CD4-positive, alpha-beta T cell treated with Interleukin-4 for 1 hour (primary cell): ENCODE measurements at places on chromosomes 7 and 10.

GRCh38 chr7:134850066-134850465, 70.6 kb downstream of the CALD1 start:
- DNase-seq = no peak

DNA sequence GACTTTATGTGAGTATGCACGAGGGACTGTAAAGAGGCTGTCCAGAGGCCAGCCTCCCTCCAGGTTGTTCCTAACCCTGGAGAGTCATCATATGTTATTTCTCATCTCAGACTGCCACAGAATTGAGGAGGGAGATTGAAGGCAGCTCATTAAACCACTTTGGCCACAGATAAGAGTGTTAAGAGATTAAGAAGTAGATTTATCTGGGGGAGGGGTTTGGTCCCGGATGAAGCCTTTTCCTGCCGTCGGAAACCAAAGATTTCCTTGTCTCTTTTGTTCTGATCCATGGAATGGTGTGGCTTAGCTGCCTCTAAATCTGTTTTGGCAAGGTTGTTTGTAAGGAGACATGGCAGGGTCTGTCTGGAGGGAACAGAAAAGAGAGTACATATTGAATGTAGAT, 338.8 kb downstream of the AUTS2 start:
- no peak for DNase-seq

DNA sequence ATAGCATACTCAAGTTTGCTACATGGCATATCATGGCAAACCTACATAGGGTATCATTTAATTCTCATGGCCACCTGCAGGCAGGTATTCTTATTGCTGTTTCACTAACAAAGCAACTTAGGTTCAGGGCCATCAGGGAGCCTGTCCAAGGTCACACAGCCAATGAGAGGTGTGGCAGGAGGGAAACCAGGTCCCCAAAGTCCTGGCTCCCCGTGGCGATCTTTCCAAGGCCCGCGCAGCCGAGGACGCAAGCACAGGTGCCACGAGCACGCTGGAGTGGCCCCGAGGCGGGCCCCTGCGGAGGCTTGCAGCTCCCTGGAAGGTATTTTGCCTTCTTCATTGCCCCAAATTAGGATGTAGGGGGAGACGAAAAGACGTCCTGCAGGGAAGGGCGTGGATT, 20.8 kb downstream of the PRKAG2 start:
- DNase-seq = no peak

- no peak for DNase-seq
Observed at GRCh38 chr10:70432101-70432500, 9.4 kb downstream of the NODAL start.

- DNase-seq = peak; percentile 64
Observed at GRCh38 chr7:44059219-44060090, 5.9 kb downstream of the PGAM2 start.

- peak; percentile 57 for DNase-seq
Observed at GRCh38 chr7:130758429-130759056, 24.5 kb upstream of the KLF14 start.

GRCh38 chr10:121525251-121526134, 72.8 kb downstream of the FGFR2 start:
- no peak for DNase-seq

GRCh38 chr10:127875916-127876315, 16.8 kb downstream of the CLRN3 start:
- no peak for DNase-seq

DNA sequence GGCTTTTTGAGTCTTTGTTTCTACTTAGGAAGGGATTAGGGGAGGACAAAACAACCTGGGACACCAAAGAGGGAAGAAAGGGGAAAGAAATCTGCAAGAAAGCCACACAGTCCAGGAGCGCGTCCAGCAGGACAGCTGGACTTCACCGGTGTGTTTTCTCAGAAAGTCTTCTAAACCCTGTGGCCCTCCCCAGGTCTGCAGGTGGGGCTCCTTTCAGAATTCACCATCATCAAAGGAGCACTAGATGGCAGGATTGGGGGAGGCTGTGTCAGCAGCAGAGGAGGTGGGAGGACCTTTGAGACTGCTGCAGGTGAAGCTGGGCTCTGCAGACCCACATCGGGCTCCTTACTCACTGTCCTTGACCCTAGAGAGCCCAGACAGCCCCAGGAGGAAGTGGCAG, 13.9 kb upstream of the DRGX start:
- no peak for DNase-seq

GRCh38 chr7:38660427-38661099, 29.4 kb upstream of the AMPH start:
- DNase-seq = peak; percentile 46

DNA sequence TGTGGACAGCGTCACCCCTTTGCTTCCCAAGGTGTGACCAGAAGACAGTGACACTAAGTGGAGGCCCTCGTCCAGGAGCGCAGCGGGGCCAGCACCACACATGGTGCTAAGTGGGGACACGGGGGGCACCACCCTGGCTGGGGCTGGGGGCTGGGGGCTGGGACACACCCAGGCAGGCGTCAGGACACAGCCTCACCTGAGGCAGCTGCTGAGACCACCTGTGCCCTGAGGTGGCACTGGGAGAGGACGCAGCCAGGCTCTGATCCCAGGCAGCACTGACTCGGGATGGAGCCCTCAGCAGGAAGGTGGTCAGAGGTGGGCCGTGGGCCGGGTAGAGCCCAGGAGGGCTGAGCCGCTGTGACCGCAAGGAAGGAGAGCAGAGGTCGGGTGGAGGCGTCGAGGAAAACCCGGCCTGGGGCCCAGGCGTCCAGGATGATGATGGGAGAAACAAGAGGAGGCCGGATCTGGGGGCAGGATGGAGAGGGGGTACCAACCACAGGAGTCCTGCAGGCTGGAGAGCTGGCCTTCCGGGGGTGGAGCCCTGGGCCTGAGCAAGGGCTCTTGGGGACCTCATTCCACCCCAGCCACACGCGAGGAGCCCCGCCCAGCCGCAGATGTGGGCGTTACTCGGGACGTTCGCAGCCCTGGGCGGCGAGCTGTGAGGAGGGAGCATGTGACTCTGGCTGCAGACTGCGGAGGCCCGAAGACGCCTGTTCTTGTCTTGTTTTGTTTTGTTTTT, 22.5 kb downstream of the LRRC27 start:
- no peak for DNase-seq

GRCh38 chr7:37683246-37684120, at the start of gene GPR141:
GPR141 (plus strand) TSS chr7:37683766; CDS start chr7:37740394, 56,628 bp downstream.
- peak; percentile 22 for DNase-seq

- DNase-seq = no peak
Observed at GRCh38 chr7:127928852-127929251, 102.4 kb downstream of the LRRC4 start.

DNA sequence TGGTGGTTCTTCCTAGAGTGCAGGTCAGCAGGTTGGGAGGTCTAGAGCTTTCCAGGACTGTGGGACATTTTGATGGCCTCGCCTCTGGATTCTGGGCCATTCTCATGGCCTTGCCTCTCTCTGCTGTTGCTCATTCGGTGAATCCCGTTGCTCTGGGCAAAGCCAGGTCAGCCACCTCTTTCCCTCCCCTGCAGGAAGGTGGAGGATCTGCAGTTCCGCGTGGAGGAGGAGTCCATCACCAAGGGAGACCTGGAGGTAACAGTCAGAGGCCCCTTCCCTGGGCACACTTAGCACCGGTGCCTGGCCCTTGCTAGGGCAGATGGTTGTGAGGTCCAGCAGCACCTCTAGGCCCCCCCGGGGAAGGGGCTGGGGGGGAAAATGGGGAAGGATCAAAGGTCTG, 74.9 kb downstream of the CLIP2 start:
- DNase-seq = no peak

- DNase-seq = no peak
Observed at GRCh38 chr7:39616138-39616537, 7.2 kb upstream of the RALA start.

DNA sequence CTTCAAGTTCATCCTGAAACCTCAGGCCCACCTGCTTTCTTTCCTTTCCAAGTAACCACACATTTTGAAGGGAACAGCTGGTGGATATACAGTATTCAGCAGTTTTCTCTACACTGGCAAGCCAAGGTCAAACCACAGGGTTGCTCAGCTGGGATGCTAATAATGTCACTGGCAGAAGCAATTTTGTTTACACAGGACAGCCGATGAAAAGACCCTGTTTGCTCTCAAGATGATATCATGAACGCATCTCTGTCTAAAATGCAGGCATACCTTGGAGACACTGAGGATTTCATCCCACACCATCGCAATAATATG, 186.2 kb downstream of the USP6NL start:
- no peak for DNase-seq

GRCh38 chr10:100528921-100529474, 673 bp downstream of the NDUFB8 start:
- no peak for DNase-seq

DNA sequence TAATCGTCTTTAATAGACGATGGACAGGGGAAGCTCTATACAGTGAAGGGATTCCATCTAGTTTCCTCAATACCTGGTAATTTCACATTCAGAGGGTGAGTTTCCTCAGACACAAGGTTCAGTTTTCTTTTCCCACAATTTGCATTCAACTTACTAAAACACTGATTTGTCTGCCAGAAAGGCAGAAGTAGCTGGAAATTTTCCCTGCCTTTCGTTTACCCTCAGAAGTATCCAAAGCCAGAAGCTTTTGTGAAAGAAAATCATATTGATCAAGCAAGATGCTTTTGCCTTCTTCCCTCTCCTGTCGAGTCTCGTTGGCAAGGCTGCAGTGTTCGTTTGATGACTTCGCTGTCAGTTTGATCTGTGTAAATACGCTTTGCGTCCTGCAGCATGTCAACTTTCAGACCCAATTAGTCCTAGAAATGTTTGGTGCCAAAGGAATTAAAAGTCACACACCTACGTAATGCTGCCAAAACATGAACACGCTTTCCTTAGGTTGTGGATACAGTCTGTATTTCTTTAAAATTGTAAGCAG, 631.9 kb upstream of the FOXK1 start:
- no peak for DNase-seq

DNA sequence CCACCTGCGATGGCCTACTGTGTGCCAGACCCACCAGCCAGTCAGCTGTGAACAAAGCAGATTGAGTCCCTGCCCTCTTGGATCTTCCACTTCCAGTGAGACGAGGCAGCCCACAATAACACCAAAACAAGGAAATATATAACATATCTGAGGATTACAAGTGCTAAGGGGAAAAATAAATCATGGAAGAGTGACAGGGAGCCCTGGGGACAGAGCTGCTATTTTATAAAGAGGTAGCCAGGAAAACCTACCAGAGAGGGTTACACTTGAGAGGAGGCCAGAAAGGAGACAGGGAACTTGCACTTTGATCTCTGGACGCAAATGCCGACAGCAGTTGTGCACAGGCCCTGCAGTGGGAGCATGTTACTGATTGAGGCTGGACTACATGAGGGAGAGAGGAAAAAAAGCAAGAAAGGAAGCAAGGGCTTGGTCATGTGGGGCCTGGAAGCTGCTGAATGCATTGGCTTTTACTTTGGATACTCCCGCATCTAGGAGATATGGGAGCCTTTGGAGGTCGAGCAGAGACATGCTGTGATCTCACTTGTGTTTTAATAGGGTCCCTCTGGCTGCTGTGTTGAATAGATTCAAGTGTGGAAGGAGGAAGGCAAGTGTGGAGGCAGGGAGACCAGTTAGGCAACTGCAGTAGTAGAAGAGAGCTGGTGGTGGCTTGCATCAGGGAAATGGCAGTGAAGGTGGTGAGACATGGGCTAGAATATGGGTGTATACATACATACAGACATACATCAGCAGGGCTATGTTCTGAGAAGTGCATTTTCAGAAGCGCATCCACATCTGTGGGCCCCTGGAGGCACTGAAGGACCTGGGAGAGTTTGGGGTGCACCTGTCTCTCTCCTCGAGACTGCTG, 26.2 kb downstream of the MINDY4 start:
- no peak for DNase-seq

GRCh38 chr7:107836237-107837144, 33.5 kb upstream of the SLC26A3 start:
- no peak for DNase-seq

GRCh38 chr10:86343761-86344160, 22.8 kb downstream of the GRID1 start:
- DNase-seq = no peak

DNA sequence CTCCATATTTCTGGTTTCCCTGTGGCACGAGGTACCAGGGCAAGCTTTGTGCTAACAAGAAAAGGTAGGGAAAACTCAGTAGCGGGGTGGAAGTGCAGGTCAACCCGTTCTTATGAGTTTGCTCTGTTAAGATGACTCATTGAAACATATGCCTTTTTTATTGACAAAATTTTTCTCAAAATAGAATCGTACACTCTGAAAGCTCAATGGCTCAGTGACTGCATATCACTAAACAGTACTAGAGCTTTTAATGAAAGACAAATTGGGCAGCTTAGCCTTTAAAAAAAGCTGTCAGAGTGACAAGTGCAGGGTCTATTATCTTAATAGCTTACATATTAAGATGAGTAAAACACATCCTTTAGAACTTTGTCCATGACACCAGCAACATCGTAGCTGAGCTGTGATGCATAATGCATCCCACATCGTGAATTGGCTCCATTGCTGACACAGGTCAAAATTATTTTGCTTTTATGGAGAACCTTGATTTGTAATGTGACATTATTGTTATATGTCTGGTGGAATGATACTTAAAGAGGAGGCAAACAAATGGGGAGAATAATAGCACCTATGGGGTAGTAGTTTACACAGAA, 264.4 kb downstream of the ETV1 start:
- DNase-seq = no peak

- DNase-seq = no peak
Observed at GRCh38 chr7:26645121-26645520, 219.3 kb downstream of the SKAP2 start.

GRCh38 chr10:29411666-29412315, 122.9 kb downstream of the LYZL1 start:
- no peak for DNase-seq

GRCh38 chr7:134619627-134620331, 26.9 kb upstream of the BPGM start:
- no peak for DNase-seq

DNA sequence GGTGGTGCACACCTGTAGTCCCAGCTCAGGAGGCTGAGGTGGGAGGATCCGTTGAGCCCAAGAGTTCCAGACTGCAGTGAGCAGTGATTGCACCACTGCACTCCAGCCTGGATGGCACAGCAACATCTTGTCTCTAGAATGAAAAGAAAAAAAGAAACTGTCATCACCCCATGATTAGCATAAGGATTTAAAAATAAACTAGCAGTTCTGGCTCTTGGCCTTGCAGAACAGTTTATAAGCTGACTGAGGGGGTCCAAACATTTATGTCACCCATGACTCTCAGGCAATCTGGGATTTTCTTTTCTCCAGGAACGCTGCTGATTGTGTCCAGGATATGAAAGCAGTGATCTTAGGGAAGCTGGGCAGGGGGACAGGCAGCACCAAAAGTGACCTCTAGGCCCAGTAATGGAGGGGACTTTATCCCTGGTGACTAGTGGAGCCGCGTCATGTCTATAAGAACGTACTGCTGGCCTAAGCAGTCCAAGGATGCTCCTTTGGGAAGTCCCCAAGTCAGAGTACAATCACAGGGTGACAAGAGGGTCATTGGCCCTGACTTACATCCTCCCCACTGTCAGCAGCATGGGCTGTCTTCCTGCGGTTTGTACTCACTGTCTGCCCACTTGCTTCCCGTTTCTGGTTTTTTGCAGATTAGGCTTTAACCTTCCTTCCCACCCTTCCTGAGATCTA, 177.4 kb downstream of the ARHGAP12 start:
- DNase-seq = no peak

DNA sequence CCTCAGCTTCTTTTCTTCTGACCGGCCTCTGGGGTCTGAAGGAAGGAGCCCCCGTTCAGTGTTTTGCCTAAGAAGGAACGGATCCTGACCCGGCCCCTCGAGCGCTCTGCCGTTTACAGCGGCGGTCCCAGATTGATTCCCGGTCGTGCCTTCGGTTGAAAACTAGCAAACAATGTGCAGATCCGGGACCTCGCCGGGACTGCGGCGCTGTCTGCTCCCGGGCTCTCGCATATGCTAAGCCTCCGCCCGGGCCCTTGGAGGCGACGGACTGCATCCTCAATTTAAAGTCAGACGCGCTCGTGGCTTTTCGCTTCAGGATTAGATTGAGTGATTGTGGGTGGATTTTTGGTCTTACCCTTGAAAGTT, 559 bp downstream of the DBF4 start:
- DNase-seq = peak; percentile 41
